ENCODE measurements at places on chromosomes 2 and 18. TPM values are rescaled to one million over a fixed set of nuclear protein-coding genes. Genes with fewer than 3 reads are reported as not detected.

- no peak for DNase-seq
These were observed 58.2 kb downstream of the HRH4 start for GRCh38 chr18:24518596-24518995.

ANKRD53 gene
- total RNA-seq, result 4.9 TPM

DNA sequence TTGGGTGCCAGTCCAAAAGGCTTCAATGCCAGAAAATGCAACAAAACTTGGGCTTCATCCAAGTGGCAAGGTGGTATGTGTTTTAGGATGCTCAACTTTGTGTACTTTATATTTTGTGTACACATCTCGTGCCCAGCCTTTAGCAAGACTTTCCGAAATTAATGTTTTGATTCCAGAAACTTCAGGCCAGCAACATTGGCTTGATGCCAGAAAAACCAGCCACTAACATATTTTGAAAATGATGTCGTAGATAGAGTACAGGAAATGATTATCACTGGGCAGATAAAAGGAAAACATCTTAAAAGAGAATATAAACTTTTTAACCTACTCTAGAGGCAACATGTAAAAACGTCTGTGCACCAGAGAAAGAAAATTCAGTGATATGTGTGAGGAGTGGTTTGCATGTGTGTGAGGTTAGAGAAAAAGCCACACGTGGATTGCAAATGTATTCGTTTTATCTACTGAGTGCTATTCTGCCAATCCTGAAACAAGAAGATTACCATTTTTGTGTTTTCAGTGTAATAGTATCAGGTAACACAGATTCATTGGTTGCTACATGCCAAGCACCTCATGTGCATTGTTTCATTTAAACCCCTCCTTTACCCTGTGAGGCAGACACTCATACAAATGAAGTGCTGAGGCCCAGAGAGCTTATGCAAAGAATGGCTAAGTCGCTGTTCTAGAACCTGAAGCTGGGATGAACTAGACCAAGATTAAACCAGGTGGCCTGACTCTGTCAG lies 264.8 kb downstream of the C1D start:
- no peak for DNase-seq

GRCh38 chr18:61893971-61894750 lies 1.4 kb upstream of the RNF152 start:
- peak; percentile 70 for DNase-seq

EPC2 gene
- 45.3 TPM for total RNA-seq

DNA sequence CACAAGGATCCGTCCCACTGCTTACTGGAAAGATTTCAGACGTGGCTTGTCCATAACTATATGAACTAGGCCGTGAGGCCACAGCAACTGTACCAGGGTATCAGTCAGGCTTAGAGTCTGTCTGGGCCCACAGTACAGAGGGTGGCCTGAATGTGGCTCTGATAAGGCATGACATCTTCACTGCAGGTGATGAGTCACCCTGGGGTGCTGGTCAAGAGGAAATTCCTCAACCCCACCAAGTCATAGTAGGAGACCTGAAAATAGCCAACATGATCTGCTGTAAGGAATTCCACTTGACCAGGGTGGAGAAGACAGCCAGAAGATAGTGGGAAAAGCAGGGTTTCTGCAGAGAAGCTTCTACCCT lies 107.7 kb downstream of the INHBB start:
- no peak for DNase-seq

ARHGAP15 gene
- 0.38 TPM for total RNA-seq

- no peak for DNase-seq
These were observed 88.6 kb upstream of the ZNF532 start for GRCh38 chr18:58776084-58776483.

DSG2 gene
- 98.0 TPM for total RNA-seq

GRCh38 chr2:156192468-156192867 lies 140.1 kb downstream of the NR4A2 start:
- no peak for DNase-seq

DNA sequence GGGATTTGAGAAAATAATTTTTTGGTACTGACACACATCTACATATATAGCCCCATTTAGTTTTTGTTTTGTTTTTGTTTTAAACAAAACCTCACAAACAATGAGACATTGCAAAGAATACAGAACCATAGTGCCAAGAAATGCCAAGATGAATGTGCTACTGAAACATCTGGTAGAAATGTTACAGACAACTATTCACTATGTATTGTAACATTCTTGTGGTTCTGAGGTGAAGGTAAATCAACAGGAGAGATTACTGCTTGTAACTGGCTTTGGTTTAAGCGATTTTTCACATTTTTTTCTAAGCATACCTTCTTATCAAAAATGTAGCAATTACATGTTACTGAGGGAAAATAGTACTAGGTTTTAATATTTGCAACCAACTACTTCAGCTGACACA lies 281.3 kb downstream of the ZNF804A start:
- no peak for DNase-seq

- DNase-seq, result peak; percentile 40
These were observed 1.5 kb downstream of the EFR3B start for GRCh38 chr2:25043241-25043867.

DNA sequence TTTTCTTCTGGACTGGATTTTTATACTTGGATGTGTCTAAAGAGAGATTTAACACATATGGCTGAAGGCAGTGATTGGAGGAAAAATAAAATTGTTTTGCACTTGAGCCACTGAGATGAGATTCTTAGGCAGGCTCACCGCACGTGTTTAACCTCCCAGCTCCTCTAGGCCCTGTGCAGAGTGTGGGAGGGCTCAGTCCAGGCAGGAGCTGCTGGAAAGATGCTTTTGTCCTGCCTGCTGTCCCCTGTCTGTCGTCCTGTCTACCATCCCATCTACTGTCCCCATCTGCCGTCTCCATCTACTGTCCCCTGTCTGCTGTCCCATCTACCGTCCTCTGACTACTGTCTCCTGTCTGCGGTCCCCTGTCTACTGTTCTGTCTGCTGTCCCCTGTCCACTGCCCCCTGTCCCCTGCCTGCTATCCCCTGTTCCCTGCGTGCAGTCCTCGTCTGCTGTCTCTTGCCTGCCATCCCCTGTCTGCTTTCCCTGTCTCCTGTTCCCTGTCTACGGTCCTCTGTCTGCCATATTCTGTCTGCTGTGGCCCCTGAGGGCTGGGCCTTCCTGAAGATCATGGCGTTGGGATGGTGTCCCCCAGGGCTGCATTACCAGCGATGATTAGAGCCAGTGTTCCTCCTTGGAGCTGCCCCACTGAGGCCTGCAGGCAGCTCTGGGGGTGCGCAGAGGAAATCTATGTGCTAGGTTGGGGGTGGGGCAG lies 43.7 kb upstream of the HS6ST1 start:
- no peak for DNase-seq

DNA sequence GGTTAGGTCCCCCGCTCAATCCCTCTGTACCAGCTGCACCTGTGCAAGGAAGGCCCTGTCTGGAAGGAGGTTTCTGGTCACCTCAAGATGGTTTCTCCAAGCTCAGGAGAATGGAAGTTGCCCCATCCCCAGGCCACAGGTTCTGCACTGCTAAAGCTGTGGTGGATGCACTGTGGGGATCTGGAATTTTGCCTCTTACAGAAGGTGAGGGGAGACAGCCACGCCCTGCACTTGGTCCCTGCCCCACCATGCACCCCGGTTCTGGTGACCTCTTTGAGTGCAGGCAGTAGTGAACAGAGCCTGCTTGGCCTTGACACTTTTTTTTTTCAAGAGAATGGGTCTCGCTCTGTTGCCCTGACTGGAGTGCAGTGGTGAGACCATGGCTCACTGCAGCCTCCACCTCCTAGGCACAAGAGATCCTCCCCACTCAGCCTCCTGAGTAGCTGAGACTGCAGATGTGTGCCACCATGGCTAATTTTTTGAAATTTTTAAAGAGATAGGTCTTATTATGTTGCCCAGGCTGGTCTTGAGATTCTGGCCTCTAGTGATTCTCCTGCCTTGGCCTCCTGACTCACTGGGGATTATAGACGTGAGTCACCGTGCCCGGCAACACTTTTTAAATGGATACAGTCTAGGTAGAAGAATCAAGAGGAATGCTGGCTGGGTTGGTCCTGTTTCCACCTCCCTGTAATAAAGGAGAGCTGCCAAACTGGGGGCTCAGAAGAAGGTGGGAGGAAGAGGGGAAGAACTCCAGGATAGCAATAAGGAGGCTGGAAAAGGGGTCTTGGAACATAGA lies 5.8 kb upstream of the NT5DC4 start:
- no peak for DNase-seq

GRCh38 chr2:3535794-3536681 lies 16.7 kb upstream of the ADI1 start:
- peak; percentile 75 for DNase-seq

GRCh38 chr2:27281855-27282559 lies at the start of gene TRIM54:
Gene TRIM54, plus strand, starts transcription at chr2:27282429. Its CDS starts 303 bp downstream, at chr2:27282732.
- DNase-seq, result no peak

OBSL1 gene
- total RNA-seq, result 319 TPM

GATA6 gene
- total RNA-seq, result 106 TPM

- DNase-seq, result no peak
These were observed 80.1 kb downstream of the GALNT1 start for GRCh38 chr18:35661483-35662146.

- no peak for DNase-seq
These were observed 103.6 kb downstream of the KLHL29 start for GRCh38 chr2:23488584-23488983.

GRCh38 chr2:217017456-217018252 lies 157.8 kb upstream of the TNP1 start:
- no peak for DNase-seq

- DNase-seq, result no peak
These were observed 74.7 kb downstream of the EIPR1 start for GRCh38 chr2:3302751-3303582.

DNA sequence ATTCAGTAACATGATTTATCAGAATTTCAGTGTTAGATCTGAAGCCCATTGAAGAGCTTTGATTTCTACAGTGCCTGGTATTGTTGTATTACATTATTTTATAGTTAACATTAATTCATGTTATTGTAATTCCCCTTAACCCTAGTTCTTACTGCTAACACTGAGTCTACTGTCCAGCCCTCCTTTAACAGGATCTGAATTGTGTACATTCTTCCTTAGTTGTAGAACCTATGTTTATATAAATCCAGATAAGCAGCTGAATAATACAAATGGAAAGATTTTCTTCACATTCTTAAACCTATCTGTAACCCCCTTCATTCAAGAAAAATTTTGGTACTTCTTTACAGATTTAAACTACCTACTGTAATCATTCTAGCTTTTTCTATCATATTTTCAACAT lies 14.7 kb downstream of the NDUFAF7 start:
- no peak for DNase-seq

GRCh38 chr2:62871506-62871905 lies 166.0 kb downstream of the EHBP1 start:
- DNase-seq, result no peak

- DNase-seq, result peak; percentile 50
These were observed 267.6 kb upstream of the RAB12 start for GRCh38 chr18:8341481-8342230.

- no peak for DNase-seq
These were observed 35.0 kb upstream of the PTMA start for GRCh38 chr2:231673348-231673770.

- DNase-seq, result no peak
These were observed 81.0 kb downstream of the PLEKHM3 start for GRCh38 chr2:207944334-207944733.

- DNase-seq, result no peak
These were observed 115.8 kb upstream of the CWC22 start for GRCh38 chr2:180122874-180123273.

GRCh38 chr2:207830778-207831438 lies 61.2 kb upstream of the FZD5 start:
- no peak for DNase-seq

GRCh38 chr2:172214252-172214651 lies 111.6 kb upstream of the DLX2 start:
- no peak for DNase-seq
